ENCODE measurements at places on chromosomes 5 and 9.

- no peak for DNase-seq
Observed at GRCh38 chr5:157292599-157292998, 26.7 kb downstream of the CYFIP2 start.

DNA sequence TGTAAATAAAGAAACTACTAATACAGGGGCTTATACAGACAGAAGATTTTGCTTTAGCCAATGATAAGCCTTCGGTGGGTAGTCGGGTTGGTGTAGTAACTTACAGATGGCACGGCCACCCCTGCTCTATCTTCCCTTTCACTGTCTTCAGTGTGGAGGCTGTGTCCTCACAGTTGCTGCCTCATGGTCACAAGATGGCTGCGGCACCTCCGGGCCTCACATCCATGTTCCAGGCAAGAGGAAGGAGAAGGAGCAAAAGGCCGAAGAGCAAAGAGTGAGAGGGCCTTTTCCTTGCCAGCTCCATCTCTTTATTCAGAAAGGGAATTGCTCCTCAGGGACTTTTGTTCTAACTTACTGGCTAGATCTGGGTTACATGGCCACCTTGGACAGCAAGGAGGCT, 22.2 kb upstream of the IER5L start:
- DNase-seq, result no peak

DNA sequence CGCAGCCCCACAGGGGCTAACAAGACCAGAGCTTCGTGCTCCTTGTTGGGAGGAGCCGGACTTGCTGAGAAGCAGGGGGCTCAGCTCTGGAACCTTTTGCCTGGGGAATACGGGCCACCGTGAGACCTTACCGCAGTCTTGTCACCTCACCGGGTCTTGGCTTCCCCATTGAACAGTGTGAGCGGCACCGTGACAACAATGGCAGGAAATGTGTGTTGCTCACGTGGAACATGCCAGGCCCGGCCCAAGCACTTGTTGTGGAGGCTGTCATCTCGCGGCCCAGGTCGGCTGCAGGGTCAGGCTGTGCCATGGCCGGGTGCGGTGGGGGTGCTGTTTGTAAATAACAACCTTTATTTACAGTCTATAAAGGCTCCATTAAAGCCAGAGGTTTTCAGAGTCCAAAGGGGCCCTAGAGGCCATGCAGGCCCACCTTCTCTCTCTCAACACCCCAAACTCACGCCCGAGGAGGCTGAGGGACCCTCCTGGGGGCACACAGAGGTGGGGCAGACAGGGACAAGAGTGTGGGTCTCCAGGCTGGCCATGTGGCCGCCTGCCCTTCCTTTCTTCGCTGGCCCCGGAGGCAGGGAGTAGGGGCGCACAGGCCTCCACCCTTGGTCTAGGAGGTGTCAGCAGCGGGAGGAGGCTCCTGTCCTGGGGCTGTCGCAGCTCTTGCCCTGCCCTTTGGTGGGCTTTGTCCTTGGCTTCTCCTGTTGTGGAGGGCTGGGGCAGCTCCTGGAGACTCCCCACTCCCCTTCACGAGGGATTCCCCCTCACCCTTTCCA, 79.7 kb downstream of the TSPAN17 start:
- no peak for DNase-seq

GRCh38 chr9:69621730-69622460, 50.3 kb downstream of the APBA1 start:
- DNase-seq, result no peak

DNA sequence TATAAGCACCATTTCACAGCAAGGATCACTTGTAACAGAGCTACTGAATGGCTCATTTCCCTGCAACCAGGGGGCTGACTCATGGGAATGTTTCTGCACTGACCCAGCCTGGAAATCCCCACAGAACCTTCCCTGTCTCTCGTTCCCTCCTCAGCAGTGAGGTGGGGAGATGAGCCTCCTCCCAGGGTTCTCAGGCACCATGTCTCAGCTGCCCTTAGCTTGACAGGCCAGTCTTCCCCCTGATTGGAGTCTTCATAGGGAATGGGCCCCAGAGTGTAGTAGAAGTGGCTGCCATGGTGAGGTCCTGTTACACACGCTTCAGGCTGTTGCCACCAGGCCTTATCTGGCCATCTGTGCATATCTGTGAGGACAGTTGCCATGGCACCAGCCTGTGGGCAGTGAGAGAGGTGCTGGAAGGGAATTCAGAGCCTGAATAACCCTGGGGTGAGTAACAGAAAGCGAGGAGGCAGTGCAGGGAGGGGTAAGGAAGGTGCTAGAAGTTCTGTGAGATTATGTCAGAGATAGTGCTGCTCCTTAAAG, 324.4 kb downstream of the ENC1 start:
- DNase-seq, result peak; percentile 34

GRCh38 chr9:90961375-90961774, 159.8 kb downstream of the SYK start:
- no peak for DNase-seq

DNA sequence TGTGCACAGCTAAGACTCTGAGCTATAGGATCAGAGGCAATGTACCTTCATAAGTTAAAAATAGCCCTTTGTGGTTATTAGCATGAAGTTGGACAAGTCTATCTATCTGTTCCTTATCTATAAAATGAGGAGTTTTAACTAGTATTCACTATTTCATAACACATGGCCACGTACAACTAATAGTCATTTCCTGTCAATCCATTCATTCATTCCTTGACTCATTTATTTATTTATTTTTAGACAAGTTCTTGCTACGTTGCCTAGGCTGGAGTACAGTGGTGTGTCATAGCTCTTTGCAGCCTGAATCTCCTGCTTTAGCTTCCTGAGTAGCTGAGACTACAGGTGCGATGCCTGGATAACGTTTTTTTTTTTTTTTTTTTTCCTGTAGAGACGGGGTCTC, 92.1 kb downstream of the NR3C1 start:
- DNase-seq, result no peak

DNA sequence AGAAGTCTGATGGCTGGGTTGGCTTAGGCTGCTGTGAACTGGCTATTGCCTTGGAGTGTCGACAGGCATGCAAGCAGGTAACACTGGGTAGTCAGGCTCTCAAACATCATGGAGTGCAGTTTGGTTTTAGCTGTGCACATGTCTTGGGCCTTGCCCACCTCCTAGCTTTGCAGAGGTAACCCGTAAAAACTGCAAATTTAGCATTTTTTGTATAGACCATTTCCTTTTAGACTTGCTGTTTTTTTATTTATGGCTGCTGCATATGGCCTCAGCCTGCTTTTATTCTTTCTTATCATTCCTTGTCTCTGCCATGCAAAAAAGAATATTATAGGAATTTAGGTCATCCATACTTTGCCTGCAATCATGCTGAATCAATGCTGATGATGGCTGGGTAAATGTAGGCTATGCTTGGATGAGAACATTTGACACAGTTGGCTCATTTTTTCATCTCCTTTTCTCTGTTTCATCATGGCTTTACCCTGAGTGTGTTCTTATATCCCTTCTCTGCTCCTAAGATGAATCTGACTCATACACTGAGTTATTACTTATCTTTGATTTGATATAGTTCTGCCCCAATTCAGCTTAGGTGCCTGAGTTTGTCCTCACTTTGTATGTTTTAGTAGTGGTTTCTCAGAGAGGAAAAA, 27.2 kb downstream of the RECK start:
- DNase-seq, result no peak

GRCh38 chr9:85528142-85528541, 213.6 kb downstream of the AGTPBP1 start:
- DNase-seq, result no peak

DNA sequence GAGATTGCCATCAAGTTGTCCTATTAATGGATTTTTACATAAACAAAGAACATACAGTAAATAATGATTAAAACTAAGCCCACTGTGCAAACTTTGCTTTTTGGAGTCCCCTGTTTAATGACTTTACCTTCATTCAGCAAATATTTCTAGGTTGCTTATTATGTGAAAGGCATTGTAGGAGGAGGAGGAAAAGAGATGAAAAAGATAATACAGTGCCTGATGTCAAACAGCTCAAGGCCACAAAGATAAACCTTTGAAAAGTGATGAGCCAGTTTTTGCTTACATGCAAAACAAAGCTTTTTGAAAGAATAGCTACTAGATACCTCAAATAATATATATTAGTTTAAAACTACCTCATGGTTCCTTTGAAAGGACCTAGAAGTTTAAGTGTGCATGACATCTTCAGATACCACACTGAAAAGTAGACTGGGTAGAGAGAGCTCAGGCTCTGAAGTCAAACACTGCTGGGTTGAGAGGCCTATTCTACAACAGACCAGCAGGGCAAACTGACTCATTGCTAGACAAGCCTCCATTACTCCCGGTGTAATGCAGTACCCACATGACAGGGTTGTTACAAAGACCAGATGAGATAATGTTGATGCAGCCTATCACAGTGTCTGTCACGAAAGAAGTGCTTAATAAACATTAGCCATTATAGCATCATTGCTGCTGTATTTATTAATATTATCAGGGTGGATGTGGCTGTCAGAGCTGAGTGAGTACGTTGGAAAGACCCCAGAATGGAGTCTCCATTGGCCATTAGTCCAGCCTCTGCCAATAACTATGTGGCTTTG, 11.8 kb downstream of the DEPDC1B start:
- peak; percentile 48 for DNase-seq

DNA sequence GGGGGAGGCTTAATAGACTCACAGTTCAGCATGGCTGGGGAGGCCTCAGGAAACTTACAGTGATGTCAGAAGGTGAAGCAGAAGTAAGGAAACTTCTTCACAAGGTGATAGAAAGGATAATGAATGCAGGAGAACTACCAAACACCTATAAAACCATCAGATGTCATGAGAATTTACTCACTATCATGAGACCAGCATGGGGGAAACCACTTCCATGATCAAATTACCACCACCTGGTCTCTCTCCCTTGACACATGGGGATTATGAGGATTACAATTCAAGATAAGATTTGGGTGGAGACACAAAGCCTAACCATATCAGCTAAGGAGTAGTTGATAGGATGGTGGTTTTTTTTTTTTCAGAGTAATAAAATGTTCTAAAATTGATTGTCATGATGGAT, 201.8 kb downstream of the CDH12 start:
- no peak for DNase-seq

GRCh38 chr9:34233672-34234071, 54.8 kb downstream of the UBAP1 start:
- no peak for DNase-seq

GRCh38 chr5:158718738-158719505, 380.8 kb downstream of the EBF1 start:
- DNase-seq, result no peak

DNA sequence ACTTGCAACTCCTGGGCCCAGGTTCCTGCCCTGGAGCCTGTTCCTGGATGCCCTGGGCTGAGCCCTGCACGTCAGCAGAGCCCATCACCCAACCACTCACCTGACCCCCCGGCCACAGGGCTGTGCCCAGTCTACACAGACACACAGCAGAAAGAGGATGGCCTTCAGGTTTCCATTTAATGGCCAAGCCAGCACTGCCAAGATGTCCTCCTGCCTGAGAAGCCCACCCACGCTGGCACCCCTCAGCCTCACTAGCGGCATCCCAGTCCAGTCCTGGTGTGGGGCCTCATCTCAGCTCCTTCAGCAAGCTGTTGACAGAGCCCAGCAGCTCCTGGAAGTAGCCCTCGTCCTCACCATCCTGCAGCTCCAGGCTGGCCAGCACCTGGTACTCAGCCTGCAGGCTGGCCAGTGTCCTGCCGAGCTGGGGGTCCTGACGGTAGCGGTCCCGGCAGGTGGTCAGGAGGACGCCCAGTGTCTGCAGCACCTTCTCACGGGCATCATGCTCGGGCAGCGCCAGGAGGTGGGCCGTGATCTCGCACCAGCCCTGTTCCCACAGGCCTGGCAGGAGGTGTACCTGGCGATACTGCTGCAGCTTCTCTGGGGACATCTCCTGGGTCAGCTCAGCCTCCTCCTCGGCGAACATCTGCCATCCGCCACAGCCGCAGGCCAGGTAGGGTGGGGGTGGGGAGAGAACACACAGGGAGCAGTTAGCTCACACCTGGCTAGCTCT, 71.9 kb upstream of the LRRTM2 start:
- no peak for DNase-seq

GRCh38 chr9:4620057-4620765, 41.9 kb upstream of the PLPP6 start:
- no peak for DNase-seq

GRCh38 chr9:33467526-33467925, 6.2 kb downstream of the NOL6 start:
- peak; percentile 16 for DNase-seq

DNA sequence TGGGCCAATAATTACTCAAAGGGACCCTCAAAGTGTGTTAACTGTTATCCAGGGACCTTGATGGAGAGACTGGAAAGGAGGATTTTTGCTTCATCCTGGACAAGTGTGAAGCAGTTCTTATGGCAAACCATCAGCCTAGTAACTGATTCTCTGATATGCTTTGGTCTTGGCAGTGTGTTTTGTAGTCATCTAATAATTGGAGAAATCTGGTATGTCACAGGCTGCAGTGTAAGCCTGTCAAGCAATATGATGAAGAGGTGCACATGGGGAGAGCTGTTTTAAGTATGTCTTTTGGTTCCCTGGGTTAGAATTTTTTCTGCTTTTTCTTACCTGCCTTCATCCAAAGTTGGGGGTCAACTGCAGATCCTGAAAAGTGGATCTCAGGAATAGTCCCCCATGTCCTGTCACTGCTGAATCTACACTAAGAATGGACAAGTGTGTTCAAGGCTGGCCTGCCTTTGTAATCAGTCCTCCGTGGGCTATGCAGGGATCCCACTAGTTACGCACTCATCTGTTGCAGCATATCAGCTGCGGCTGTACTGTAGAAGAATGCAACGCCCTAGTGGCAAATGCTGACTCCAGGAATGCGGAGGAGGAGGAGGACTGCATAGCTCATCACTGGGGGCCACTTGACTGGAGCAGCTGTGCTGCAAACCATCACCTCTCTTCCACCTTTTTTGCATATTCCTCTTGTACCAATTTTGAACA, 1.9 kb downstream of the SPTAN1 start:
- peak; percentile 37 for DNase-seq

DNA sequence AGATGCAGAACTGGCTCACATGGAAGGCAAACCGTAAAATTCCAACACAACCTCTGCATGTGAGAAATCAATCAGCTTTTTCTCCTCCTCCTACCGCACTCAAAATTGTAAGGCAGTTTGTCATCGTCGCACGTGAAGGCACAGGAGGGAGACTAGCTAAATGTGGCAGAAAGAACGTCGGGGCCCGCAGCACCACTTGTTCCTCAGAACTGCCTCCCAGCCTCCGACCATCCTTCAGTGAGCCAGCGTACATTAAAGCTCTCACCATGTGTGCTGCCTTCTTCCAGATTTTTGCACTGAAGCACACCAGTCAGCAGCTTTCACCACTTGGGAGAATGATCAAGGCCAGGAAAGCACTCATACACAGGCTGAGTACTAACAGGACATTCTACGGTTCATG, 105.9 kb downstream of the RFX3 start:
- no peak for DNase-seq

DNA sequence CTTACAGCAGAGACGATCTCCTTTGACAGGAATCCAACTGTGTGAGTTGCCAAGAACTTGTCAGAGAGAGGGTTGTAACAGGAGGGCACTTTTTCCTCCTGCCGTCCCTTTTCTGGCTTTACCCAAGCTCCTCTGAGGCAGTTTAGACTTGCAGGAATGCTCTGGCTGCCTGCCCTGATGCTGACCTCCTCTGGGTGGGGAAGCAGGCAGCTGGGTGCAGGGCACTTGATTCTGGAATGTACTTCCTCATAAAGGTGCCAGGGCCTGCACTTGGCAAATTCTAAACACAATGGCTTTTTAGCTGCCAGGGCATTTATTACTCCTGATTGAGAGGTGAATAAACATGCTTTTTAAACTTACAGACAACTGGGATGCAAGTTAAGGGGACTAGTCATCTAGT, 190.4 kb downstream of the EPB41L4A start:
- no peak for DNase-seq

GRCh38 chr5:94433397-94434163, 184.8 kb downstream of the KIAA0825 start:
- no peak for DNase-seq

- no peak for DNase-seq
Observed at GRCh38 chr5:55551358-55551757, 16.6 kb upstream of the PLPP1 start.

GRCh38 chr9:100455470-100455869, 17.5 kb upstream of the TMEFF1 start:
- no peak for DNase-seq

Measured in SK-N-SH (cell line).